CD4-positive, alpha-beta memory T cell (primary cell): ENCODE measurements at places on chromosomes 2 and 18.

GRCh38 chr2:47519604-47520301, 116.8 kb downstream of the MSH2 start:
- DNase-seq = no peak

DNA sequence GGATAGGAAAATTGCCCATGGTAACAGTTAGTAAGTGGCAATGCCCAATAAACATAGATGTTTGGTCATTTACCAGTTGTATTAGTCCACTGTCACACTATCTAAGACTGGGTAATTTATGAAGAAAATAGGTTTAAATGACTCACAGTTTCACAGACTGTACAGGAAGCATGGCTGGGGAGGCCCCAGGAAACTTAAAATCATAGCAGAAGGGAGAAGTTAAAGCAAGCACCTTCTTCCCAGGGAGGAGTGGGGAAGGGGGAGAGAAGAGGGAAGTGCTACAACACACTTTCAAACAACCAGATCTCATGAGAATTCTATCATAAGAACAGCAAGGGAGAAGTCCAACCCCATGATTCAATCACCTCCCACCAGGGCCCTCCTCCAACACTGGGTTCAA, 23.4 kb downstream of the NR4A2 start:
- no peak for DNase-seq

- no peak for DNase-seq
These were observed 131.6 kb upstream of the DOCK10 start for GRCh38 chr2:225173909-225174308.

DNA sequence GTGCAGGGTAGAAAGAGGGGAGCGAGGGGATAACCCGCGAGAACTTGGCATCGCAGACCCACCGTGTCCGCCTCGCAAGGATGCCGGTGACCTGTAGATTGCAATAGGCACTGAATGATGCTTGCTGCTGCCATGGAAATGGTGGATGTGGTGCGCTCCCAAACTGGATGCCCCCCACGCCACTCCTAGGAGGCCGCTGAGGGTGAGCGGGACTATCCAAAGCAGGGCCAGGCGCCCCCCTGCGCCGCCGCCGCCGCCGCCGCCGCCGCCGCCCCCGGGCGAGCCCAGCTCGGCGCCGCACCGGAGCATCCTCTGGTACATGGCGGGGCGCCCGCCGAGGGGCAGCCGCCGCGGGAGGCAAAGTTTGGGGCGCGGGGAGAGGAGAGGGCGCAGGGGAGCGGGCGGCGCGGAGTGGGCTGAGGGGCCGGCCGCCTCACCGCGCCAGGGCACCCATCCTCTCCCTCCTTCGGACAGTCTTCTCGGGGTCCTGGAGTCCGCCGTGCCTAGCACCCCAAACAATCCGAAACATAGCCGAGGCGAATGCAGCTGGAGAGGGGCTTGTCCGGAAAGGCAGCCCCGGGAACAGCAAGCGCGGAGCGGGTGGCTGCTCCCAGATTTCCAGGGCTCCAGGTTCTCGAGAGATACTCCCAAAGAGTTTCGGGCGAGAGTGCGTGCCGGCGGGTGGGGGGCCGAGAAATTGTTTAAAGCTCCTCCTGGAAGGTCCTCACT, 685.1 kb downstream of the NRXN1 start:
- DNase-seq = no peak

GRCh38 chr2:225090746-225091145, 48.5 kb upstream of the DOCK10 start:
- no peak for DNase-seq

- no peak for DNase-seq
These were observed 1157.5 kb upstream of the ZEB2 start for GRCh38 chr2:145677371-145677770.

- no peak for DNase-seq
These were observed 71.8 kb downstream of the SLC8A1 start for GRCh38 chr2:40380041-40380440.
